Stimulated activated CD8-positive, alpha-beta memory T cell treated with anti-CD3 and anti-CD28 coated beads, Interleukin-12 subunit alpha, Interleukin-12 subunit beta, amount 100 ng/mL, for 4 hours (primary cell): ENCODE measurements at places on chromosomes 12 and 14.

GRCh38 chr12:15679151-15679550 is 110.0 kb downstream of the EPS8 start:
- DNase-seq, result no peak

DNA sequence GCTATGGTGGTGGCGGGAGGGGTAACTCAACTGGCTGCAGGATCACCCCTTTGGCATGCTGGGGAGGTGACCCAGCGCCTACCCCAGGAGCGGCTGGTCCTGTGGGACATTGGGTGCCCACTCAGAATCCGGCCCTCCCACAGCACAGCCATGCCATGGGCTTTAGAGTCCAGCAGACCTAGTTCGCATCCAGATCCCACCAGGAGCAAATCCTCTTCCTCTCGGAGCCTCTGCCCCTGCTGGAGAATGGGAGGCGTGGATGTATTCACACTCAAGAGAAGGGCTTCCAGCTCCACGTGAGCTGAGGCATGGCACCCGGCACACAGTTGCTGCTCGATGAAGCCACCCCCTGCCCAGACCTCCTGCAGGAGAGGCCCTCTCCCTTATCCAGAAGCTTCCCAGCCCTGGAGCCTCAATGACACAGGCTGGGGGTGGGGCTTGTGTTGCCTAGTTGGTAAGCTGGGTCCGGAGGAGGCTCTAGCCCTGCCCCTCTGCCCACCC is 17.7 kb downstream of the FAM222A start:
- DNase-seq, result no peak

- no peak for DNase-seq
These were observed 28.8 kb downstream of the PAX9 start for GRCh38 chr14:36690311-36691040.

DNA sequence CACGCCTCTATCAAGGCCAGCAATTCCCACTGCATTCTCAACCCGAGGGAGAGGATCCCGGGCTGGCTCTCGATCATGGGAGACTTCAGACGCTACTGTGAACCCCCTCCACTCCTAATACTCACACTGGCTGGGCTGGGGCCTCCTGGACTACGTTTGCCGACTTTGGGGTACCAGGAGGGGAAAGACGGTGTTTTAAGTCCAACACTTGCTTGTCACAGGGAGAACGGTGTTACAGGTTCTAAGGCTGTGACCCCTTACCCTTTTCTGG is 463 bp downstream of the NACA start:
- DNase-seq, result no peak

- DNase-seq, result no peak
These were observed 353.8 kb downstream of the RAD51B start for GRCh38 chr14:68173227-68173972.

GRCh38 chr12:84757978-84758377 is 154.6 kb downstream of the SLC6A15 start:
- DNase-seq, result no peak

DNA sequence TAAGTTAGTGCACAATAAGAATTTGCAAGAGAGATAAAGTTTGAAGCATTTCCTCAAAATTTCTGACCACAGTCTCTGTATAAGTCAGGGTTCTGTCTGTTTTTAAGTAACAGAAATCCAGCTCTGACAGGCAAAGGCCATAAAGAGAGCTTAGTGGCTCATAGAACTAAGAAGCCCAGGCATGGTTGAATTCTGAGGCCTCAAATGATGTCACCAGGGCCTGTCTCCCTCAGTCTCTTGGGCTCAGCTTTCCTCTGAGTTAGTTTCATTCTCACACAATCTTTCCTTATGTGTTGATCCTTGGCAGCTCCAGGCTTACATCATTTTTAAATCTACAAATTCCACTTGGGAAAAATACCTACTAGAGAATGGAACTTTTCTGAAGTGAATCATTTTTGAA is 173.4 kb upstream of the ATP2B1 start:
- no peak for DNase-seq

- DNase-seq, result no peak
These were observed 791 bp downstream of the TMEM233 start for GRCh38 chr12:119594399-119594730.

DNA sequence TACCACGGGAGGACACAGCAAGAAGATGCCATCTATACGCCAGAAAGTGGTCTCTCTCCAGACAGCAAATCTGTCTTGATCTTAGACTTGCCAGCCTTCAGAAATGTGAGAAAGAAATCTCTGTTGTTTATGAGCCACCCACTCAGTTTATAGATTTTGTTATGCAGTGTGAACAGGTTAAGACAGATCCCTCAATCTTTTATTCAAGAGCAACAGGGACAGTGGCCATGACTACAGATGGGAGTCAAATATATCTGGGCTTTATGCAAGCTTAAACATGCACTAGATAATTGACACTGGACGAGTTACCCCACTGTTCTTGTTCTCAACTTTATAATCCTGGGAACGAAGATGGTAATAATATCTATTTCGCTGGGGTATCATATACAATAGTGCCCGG is 288.7 kb downstream of the RPAP3 start:
- no peak for DNase-seq

- DNase-seq, result no peak
These were observed 128.9 kb downstream of the CCER1 start for GRCh38 chr12:90826036-90826435.

GRCh38 chr12:126915309-126915708 is 1351.7 kb upstream of the TMEM132C start:
- DNase-seq, result no peak

- no peak for DNase-seq
These were observed at the start of gene BEGAIN for GRCh38 chr14:100587086-100587762. TSS of gene BEGAIN (minus strand) at chr14:100587417. CDS start at chr14:100587290, 127 bp downstream.

DNA sequence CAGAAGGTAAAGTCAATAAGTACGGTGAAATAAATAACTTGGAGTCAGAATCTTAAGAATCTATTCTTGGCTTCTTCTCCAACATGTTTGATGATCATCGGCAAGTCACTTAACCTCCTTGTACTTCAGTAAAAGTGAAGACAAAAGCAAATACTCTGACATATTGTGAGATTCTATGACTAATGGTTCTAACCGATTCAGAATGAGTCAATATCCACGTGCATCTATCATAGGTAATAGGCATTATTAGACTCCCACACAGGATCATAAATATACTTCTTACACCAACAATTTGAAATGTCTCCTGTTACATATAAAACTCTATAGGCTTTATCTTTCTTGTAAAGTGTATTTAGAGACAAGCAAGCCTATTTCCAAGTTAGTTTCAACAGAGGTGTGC is 144.4 kb upstream of the ATXN7L3B start:
- DNase-seq, result no peak

DNA sequence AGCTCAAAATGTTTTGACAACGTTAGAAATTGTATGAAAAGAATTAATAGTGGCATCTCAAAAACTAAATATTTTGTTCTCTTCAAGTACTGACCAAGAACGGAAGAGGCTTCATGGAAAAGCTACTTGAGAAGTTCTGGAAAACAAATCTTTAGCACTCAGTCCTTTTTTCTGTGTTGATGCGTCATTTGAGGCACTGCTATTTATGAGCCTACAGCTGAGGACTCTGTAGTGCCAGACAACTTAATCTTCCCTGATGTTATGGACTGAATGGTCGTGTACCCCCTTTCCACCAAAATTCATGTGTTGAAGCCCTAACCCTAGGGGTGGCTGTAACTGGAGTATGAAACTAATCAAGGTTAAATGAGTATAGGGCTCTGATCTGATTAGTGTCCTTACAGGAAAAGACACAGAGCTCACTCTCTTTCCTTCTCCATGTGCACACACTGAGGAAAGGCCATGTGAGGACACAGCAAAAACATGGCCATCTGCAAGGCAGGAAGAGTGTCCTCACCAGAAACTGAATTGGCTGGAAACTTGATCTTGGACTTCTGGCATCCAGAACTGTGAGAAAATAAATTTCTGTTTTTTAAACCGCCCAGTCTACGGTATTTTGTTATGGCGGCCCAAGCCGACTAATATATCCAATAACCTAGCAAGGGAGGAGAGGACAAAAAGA is 337.0 kb upstream of the CLEC14A start:
- no peak for DNase-seq

DNA sequence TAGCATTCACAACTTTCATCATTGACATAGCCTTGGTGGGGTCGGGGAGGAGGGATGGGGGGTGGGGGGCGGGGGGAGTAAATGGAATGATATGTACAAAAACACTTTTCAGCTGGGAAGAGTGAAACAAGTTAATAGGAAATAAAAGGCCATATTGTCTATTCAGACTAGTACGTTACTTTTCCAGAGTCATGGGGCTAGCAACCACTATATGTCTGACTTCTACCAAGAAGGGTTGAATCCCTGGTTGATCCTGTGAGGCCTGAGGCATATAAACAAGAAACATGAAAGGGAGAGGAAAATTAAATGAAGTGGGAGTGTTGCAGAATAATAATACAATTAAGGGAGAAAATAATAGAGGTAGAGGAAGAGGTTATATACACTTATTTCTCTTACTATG is 225.5 kb downstream of the ERC1 start:
- no peak for DNase-seq

GRCh38 chr12:1880876-1881275 is 37.6 kb downstream of the CACNA2D4 start:
- no peak for DNase-seq

DNA sequence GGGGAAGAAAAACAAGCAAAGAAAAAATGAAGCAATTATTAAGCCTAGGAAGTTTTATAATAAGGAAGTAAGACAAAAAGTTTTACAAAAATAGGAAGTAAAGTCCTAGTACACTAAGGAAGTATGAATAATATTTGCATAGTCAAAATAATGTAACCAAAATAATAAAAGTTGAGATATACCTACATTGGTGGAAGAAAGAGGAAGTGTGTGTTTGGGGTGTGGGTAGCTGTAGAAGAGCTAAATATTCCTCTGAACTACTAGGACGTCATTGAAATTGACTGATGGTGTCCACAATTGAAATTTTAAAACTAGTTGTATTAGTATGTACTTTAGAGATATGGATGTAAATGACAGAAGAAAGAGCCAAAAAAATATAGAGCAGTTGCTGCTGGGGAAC is 228.4 kb upstream of the OTX2 start:
- no peak for DNase-seq

DNA sequence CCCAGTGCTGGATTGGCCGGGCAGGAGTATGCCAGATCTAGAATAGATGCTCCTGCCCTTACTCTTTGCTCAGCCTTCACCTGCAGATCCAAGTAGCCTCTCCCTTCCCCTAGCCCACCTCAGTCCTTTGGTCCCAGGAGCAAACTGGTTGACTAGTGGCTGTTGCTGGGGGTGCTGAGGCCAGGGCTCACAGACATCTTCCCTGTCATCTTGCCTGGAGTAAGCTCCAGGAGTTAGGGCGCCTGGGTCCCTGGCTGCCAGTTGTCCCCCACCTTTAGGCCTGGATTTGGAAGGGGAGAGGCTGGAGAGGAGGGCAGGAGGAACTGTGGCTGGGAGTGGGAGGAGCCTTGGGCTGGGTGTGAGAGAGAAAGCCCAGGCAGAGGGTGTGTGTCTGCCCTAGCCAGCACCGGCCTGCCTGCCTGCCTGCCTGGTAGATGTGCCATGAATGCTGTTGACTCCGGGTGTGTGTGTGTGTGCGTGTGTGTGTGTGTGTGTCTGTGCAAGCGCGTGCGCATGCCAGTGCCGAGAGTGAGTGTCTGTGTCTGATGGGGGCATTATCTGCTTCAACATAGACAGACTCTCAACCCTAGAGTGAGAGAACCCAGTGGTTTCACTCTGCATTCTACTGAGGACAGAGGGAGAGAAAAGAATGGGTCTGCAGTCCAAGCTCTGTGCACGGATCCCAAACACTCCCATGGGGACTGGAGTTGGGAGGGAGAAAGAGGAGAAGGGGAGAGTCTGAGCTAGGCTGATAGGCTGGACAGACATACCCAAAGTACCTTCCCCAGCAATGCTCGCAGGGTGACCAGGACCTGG is 845 bp upstream of the RARG start:
- DNase-seq, result no peak

DNA sequence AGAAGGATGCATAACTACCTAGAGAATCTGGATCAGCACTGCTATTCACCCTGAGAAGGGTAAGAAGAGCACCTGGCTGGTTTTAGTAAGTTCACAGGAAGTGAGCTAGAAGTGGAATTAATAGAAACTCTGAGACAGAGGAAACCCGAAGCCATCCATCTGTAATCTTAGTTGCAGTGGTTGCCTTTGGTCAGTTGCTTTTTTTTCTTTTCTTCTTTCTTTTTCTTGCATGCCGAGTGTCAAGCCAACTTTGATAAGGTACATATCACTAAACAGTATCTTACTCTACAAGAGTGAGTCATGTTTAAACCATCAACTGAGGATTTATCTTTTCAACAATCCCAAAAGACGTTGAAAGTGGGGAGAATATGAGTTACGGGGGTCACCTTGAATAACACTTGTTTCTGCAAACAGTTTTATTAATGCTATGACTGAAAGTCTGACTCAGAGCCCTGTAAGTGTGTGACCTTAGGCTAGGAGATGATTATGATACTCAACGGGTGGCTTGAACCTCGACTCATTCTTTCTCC is 26.7 kb downstream of the C12orf75 start:
- no peak for DNase-seq

- no peak for DNase-seq
These were observed 593 bp downstream of the UNC119B start for GRCh38 chr12:120710805-120711296.

GRCh38 chr14:63764103-63764502 is 36.2 kb upstream of the SGPP1 start:
- DNase-seq, result no peak

GRCh38 chr12:129887101-129887500 is 16.7 kb downstream of the TMEM132D start:
- no peak for DNase-seq

GRCh38 chr12:44459569-44459968 is 416.5 kb downstream of the NELL2 start:
- DNase-seq, result no peak

DNA sequence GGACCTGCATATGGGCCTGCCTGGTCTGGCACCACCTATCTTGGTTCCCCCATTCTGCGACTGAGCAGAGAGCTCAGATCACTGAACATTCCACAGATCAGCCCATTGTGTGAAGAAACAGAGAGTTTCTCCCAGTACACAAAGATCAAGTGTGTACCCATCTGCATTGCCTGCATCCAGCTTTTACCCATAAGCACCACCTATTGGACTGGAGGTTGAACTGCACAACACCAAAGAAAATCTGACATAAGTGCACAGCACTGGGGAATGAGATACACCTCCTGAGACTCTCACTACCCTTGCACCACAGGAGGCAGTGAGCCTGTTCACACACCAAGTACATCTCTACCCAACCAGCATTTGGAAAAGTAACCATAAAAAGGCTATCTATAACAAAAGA is 362.6 kb upstream of the CLEC14A start:
- DNase-seq, result no peak

- DNase-seq, result no peak
These were observed 87.0 kb upstream of the EEA1 start for GRCh38 chr12:93015871-93016751.

DNA sequence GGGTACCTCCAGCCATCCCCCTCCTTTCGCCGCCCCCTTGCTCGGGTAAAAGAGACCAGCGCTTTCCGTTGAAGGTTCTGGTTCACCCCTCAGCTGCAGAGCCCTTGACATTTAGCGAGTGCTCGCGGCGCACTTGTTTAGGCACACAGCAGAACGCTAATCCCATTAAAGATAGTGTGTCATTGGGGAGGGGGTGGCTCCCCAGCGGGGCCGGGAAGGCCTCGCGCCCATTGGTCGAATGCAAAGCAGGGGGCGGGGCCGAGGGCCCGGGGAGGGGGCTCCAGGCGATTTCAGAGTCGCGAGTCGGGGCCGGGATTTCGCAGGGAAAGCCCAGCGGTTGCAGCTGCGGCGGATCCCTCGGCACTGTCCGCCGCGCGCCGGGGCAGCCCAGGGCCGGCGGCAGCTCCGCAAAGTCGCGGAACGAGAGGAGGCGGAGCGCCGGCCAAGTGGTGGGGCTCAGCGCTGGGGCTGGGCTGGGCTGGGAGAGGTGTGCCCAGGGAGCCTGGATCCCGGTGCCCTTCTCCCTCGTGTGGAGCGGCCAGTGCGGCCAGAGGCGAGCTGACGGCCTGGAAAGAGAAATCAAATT is 122.9 kb downstream of the TSPAN9 start:
- DNase-seq, result no peak
